ENCODE measurements at places on chromosomes 7 and 10. TPM values are rescaled to one million over a fixed set of nuclear protein-coding genes. Genes with fewer than 3 reads are reported as not detected.

SFTPD gene
- total RNA-seq: 0.19 TPM

FAM13C gene
- total RNA-seq: 18.7 TPM

BBS9 gene
- total RNA-seq: 16.8 TPM

GNG11 gene
- 22.7 TPM for total RNA-seq

LIPJ gene
- 0.14 TPM for total RNA-seq

NKX1-2 gene
- not detected for total RNA-seq

PODXL gene
- 46.7 TPM for total RNA-seq

LEP gene
- total RNA-seq: 5.2 TPM

GHRHR gene
- not detected for total RNA-seq

FAM25C gene
- not detected for total RNA-seq

FEZF1 gene
- total RNA-seq: not detected

TUBB8 gene
- not detected for total RNA-seq

CALCR gene
- total RNA-seq: 0.10 TPM

UNC5B gene
- total RNA-seq: 8.4 TPM

HOXA2 gene
- 2.0 TPM for total RNA-seq

PNLIP gene
- total RNA-seq: 4.8 TPM

SPDYE16 gene
- 0.28 TPM for total RNA-seq

FKBP6 gene
- total RNA-seq: not detected

LRRC17 gene
- total RNA-seq: 11.1 TPM

KLHL7 gene
- 26.0 TPM for total RNA-seq

ALOX5 gene
- 46.5 TPM for total RNA-seq

IQCE gene
- total RNA-seq: 14.6 TPM

KCNK18 gene
- total RNA-seq: not detected

NEUROG3 gene
- total RNA-seq: not detected

CDC14C gene
- total RNA-seq: not detected

MAT1A gene
- total RNA-seq: not detected

CCDC172 gene
- not detected for total RNA-seq

HTRA1 gene
- 276 TPM for total RNA-seq

FFAR4 gene
- total RNA-seq: 0.14 TPM

THSD7A gene
- 6.6 TPM for total RNA-seq

HOXA13 gene
- 0.14 TPM for total RNA-seq

GFRA1 gene
- 18.6 TPM for total RNA-seq

ITIH2 gene
- not detected for total RNA-seq

NYAP1 gene
- 1.4 TPM for total RNA-seq

EIF5AL1 gene
- total RNA-seq: 0.19 TPM

MEOX2 gene
- total RNA-seq: 38.2 TPM
